Large intestine (tissue), 12 donors: ENCODE measurements at places on chromosomes 1 and 21. TPM values are rescaled to one million over a fixed set of nuclear protein-coding genes. Genes with fewer than 3 reads are reported as not detected.

GRCh38 chr1:163730411-163730821 is 408.7 kb downstream of the NUF2 start:
- H3K27ac ChIP-seq = no peak overlapping the region
- no peaks in the 10 kb centered on the region for H3K4me1 ChIP-seq
- no peaks in the 10 kb centered on the region for H3K36me3 ChIP-seq
- peak; percentile 4 for DNase-seq
- H3K4me3 ChIP-seq = no peak overlapping the region

DNA sequence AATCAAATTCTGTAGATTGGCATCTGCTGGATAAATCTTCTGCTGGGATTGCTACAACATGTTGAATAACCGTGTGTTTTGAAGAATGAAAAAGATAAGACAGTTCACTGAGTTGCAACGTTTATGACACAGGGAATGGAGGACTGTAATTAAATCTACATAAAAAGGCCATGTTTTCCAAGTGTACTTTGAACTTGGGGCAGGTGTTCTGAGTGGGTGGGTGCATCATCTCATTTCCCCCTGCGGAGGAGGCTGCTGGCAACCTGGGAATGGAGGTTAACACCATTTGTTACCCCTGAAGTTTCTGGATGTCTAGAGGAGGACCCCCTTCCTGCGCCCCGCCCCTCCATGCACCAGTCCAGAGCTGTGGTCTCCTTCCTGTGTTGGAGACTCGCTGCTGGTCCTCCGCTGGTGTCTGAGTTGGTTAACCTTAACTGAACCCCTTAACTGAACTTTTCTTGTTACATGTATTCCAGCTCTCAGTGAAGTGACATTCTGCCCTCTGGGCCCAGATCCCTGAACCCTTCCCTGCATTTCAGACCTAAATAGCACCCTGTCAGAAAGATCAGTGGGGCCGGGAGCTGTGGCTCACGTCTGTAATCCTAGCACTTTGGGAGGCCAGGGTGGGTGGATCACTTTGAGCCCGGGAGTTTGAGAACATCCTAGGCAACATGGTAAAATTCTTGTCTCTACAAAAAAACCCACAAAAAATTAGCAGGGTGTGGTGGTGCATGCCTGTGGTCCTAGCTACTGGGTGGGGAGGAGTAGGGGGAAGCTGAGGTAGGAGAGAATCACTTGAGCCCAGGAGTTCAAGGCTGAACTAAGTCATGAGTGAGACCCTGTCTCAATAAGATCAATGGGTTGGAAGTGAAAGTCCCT is 31.8 kb downstream of the UCK2 start:
- H3K27me3 ChIP-seq = no peaks in the 10 kb centered on the region
- peaks cover 43% of the 10 kb centered on the region for H3K4me1 ChIP-seq
- no peak overlapping the region for H3K4me3 ChIP-seq
- no peaks in the 10 kb centered on the region for H3K36me3 ChIP-seq
- DNase-seq = peak; percentile 80

DNA sequence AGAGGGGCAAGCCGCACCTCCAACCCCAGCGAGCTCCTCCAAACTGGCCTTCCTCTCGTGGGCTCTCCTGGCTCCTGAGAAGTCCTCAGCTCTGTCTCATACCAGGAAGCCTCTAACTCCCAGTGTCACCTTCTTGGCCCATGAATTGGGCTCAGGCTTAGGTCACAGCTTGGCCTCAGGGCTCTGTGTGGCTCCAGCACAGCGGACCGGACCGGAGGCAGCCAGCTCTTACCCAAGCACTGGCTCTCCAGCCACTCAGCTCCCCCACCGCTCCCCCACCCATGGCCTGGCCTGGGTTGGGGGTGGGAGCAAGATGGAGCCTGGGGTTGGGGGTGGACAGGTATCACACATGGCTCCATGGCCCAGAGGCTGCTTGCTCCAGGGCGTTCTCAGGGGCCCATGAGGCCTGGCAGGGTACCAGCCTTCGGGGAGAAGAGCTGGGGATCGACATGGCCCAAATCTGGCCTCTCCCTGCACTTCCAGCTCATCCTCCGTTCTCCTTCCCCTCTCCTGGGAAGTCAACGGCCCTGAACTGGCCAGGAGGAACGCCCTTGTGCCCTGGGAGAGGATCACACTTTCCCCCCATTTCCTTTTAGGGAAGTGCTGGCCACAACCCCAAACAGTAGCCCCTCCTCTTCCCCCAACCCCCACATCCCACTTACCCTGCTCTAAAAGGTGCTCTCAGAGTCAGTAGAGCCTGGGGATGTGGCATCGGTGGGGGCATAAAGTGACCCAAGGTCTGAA is 97.5 kb downstream of the CASZ1 start:
- DNase-seq = no peak
- peaks cover 3% of the 10 kb centered on the region for H3K27me3 ChIP-seq
- H3K36me3 ChIP-seq = peaks cover under 1% of the 10 kb centered on the region
- no peak overlapping the region for H3K4me3 ChIP-seq
- H3K27ac ChIP-seq = no peak overlapping the region

DNA sequence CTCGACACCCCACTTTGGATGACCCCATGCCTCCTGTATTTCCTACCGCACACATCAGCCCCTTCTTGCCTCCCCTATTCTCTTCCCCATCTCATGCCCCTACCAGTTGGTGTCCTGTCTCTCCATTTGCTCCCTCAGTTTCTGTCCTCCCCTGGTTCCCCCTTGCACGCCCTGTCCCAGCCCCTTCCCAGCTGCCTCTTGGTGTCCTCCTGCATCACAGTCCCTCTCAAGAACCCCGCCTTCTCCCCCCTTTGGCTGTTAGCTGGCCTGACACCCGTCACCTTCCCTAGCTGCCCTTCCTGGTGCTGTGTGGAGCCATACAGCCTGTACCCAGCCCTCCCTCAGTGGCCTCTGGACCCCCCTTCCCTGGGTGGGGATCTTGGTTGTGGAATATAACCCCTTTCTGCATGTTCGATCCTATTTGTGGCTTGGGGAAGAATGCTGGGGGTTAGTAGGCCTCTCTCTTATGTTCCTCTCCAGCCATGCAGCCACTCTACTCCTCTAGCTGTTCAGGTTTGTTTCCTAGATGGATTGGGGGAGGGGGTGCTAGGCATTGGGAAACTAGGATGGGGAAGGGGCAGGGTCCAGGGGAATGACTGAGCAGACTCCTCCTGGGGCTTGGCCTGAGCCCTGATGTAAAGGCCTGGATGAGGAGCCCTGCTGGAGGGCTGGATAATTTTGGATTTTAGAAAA is 41.4 kb upstream of the NFASC start:
- no peak overlapping the region for H3K27ac ChIP-seq
- DNase-seq = no peak
- peaks cover 48% of the 10 kb centered on the region for H3K27me3 ChIP-seq
- peaks cover 3% of the 10 kb centered on the region for H3K4me1 ChIP-seq

DNA sequence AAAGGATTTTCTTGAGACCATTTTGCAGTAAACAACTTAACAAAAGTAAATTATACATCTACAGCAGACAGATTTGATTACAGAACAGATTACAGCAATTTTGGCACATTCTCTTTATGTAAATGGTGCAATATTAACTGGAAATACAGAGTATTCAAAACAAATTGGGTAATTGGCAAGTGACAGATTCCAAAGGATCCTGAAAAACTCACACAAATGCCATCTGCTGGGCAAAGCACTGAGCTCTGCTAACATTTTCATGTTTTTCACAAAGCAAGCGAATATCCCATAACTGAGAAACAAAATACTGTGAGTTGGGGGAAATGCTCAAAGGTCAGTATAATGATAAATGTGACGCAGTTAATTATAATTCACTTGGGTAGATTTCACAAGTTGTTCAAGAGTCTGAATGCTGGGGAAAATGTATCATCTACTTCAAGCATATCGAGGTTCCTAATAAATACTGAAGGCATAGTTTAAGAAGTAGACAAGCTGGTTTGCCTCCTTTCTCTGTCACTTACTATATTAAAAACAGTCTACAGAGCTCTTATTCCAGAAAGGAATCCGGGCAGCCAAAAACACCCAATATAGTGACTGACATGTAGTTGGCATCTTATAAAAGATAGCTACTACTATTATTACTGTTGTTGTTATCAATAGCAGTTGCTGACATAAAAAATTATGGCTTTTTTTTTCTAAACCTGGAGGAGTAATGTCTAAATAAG is 75.8 kb upstream of the SDC3 start:
- H3K27ac ChIP-seq = no peak overlapping the region
- DNase-seq = no peak
- H3K4me1 ChIP-seq = peaks cover 26% of the 10 kb centered on the region
- no peaks in the 10 kb centered on the region for H3K27me3 ChIP-seq
- H3K4me3 ChIP-seq = no peak overlapping the region

DNA sequence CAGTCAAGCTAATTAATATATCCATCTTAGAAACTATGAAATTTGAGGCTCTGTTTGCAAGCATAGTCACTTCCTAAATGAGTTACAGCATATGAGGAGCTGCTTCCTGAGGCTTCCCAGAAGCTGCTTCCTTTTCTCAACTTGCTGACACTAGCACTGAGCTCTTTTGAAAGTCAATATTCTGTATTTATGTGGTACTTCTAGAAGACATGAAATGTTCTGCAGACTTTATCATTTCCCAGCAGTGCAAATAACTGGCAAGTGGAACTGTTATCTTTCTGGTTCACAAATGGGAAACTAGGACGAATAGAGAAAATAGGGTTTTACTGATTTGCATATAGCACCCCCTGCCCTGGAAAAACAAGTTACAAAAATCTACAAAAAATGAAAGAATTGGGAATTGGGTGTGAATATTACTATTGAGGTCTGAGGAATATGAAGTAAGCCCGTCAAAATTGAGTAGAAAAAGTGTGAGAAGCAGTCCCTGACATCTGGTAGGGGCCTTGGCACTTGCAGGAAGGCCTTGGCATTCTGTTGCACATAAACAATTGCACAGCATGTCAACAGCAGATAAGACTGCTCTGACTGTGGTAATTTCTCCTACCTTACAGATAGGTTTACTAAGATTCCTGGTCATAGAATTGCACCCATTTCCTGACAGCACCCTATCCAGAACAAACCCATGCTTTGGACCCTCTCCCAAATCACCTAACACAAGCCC is 7.1 kb downstream of the GIPC2 start:
- H3K36me3 ChIP-seq = no peaks in the 10 kb centered on the region
- peaks cover 11% of the 10 kb centered on the region for H3K4me1 ChIP-seq
- H3K27me3 ChIP-seq = no peaks in the 10 kb centered on the region
- no peak overlapping the region for H3K4me3 ChIP-seq
- no peak overlapping the region for H3K27ac ChIP-seq

Gene PTCH2
- polyA plus RNA-seq = 3.9 TPM

Gene DNAJC28
- 2.9 TPM for polyA plus RNA-seq
